Cerebellar cortex (tissue), 1 donor: ENCODE measurements at places on chromosomes 4 and X.
A peak's percentile ranks its signal among the peaks of the same experiment; 100 is the strongest.

DNA sequence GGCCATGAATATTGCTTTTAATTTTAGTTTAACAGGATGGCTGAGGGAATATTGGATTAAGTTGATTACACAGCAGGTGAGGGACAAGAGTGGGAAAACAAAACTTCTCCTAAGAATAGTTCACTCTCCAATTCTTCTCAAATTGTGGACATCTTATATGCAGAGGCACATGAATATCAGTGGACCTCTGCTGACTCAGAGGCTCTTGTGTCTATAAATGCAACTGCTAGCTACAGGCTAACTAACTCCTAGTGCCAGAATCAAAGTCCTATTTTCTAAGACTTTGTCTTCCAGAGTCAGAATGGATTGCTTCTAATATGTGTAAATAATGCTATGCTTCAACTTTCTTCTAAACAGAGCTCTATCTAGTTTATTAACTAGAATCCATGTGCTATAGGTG, 175.8 kb downstream of the IL15 start:
- DNase-seq = no peak

DNA sequence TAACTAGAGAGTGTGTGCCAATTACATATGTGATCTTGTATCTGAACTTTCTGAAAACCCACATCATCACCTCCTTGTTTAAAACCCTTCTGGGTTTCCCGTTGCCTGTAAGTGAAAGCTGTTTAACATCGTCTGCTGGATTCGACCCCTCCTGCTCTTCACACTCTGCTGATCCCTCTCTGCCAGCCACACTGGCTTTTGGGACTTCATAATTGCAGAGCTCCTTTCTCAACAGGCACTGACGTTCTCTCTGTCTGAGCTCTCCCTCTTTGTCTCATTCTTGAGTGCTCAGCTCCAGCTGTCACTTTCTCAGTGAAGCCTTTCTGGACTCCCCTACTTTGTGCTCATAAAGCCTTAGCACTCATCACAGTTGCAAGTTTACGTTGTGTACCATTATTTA, 153.9 kb downstream of the CEP135 start:
- DNase-seq = no peak

DNA sequence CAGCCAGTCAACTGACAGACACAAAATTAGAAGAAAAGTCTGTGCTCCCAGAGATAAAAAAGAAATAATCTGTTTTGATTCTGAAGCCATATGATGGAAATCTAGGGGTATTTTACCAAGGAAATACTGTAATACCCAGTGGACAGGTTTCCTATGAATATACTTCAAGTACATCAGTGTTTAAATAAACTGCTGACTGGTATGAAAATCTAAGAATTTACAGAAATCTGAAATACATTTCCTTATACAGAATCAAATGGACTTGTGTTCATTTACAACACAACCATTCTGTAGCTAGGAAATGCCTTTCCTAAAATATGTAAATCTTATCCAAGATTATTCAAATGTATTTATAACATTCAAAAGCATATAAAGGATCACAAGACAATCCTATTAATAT, 13.4 kb downstream of the YTHDC1 start:
- DNase-seq = no peak

GRCh38 chr4:3235581-3235980, 13.4 kb upstream of the MSANTD1 start:
- DNase-seq = no peak

- DNase-seq = no peak
These were observed 40.0 kb downstream of the FAM53A start for GRCh38 chr4:1643971-1644735.

- DNase-seq = no peak
These were observed 248.2 kb downstream of the CAMK2D start for GRCh38 chr4:113513382-113513781.

DNA sequence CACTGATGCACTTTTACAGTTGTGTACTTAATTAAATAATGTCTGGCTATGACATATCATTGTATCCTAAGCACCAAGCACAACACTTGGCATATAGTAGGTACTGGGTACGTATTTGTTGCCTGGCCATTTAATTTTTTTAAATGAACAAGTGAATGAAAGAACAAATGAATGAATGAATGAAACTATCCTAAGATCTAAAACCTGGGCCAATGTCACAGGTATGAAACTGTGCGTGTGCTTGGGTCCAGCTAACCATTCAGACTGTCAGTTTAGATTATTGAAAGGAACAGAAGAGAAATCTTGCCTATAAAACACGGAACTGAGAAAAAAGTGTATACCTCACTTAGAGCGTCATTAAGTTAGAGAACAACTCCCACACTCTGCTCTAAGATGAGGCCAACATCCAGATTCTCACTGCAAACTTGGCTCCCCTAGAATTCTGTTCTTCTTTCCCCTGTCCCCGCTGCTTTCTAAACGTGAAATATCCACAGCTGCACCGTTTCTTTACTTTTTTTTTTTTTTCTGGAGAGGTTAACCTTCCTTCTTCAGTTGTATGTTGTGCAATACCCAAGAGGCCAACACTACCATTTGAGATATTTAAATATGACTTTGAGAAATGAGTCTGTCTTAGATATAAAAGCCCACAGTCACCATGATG, 17.3 kb upstream of the SEL1L3 start:
- no peak for DNase-seq

DNA sequence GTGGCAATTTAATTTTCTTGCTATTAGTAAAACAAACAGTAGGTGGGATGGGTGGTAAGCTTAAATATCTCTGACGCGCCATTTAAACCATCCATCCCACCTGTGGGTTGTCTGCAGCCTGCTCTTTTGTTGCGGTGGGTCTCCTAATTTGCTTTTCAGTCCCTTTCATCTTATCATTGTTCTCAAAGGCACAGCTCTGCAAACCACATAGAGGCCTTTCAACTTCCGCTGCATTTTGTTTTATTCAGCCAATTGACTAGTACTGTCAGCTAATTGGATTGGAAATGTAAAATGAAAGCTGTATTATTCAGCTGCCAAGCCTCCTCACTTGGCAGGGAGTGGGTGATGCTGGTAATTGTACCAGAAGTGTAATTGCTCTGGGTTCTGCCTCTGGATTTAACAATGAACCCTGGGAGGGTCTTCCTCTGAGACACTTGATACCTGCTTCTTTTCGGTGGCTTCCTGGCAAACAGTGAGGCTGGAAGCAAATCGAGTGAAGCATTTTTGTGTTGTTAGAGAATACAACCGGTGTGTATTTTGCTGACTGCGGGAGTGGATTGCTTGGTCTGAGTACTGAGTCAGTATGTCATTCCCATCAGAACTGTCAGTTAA, 165.6 kb downstream of the FRAS1 start:
- DNase-seq = no peak

- no peak for DNase-seq
These were observed 53.6 kb downstream of the KLHL13 start for GRCh38 chrX:118062817-118063615.

- DNase-seq = no peak
These were observed 26.9 kb downstream of the DCHS2 start for GRCh38 chr4:154464654-154465053.

DNA sequence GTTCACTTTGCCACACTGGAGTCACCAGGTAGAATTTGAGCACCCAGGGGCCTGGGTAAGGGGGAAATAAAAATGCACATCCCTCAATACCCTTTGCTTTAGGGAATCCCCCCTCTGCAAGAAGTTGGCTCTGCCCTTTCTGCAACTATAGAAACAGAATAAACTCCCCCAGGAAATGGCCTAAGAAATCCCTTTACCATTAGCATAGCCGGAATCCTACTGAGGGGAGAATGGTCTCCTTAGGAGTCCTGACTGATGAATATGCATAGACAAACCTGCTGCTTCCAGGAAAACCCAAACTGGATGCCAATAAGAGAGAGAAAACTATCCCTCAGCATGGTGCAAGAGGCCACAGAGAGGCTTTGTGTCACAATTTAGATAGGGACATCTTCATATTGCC, 11.0 kb downstream of the EFHC2 start:
- no peak for DNase-seq

DNA sequence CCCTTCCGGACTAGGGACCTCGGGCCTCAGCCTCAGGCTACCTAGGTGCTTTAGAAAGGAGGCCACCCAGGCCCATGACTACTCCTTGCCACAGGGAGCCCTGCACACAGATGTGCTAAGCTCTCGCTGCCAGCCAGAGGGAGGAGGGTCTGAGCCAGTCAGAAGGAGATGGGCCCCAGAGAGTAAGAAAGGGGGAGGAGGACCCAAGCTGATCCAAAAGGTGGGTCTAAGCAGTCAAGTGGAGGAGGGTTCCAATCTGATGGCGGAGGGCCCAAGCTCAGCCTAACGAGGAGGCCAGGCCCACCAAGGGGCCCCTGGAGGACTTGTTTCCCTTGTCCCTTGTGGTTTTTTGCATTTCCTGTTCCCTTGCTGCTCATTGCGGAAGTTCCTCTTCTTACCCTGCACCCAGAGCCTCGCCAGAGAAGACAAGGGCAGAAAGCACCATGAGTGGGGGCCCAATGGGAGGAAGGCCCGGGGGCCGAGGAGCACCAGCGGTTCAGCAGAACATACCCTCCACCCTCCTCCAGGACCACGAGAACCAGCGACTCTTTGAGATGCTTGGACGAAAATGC, at the start of gene WAS:
TSS of gene WAS (plus strand) at position 389 of the 572 bp plus-strand sequence. CDS start at position 444, 55 bp downstream.
- no peak for DNase-seq

GRCh38 chr4:184473499-184474262, 669 bp downstream of the IRF2 start:
- peak; percentile 23 for DNase-seq

DNA sequence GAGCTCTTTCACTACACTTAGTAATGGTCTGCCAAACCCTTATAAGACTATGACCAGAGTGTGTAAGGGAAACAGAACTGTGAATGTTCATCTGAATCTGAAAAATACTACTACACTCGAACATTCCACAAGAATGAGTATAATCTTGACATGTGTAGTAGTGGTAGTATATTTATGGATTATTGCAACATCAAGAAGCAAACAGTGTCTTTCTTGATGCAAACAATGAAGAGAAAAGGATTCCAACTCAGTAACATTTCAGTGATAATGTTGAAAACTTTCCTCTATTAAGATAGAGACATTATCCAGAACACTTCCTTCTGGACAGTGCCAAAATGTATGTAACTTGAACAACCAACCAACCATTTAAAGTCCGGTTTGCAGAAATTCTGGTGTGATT, 394.7 kb upstream of the CPEB2 start:
- no peak for DNase-seq

- no peak for DNase-seq
These were observed 192.4 kb upstream of the RASGEF1B start for GRCh38 chr4:81664079-81664478.

DNA sequence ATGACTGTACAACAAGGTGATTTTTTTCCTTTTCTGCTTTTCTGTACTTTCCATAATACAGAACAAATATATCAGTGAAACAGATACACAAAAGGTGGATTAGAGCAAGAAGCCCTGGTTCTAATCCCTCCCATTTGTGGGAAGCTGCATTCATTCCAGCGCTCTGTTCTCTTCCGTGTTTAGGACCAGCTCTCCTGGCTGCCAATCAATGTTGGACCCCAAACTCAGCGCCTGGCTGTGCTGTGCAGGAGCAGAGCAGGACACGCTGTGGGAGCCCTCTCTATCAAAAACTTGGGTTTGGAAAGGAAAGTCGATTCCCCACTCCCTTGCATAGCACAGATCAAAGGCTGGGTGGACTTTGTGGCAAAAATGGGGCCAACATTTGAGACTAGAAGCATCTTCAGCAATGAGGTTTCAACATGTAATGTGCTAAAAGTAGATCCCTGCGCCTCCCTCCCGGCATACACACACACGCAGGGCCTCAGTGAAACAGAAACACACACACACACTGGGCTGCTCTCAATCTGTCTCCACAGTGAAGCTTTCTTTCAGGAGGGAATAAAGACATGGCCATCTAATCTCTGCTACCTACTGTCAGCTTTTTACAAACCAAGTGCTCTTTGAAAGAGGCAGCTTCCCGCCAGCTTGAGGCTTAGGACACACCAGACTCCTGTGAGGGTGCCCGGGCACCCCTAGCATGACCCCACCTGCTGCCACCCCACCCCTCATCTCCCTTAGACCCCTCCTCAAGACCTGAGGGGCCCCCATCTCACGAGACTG, 12.2 kb downstream of the WDR1 start:
- DNase-seq = no peak
